ENCODE measurements at places on chromosomes 13 and 19.
A peak's percentile ranks its signal among the peaks of the same experiment; 100 is the strongest.

GRCh38 chr13:48654511-48654910 lies 782 bp downstream of the CYSLTR2 start:
- DNase-seq, result no peak

- peak; percentile 84 for DNase-seq
Measured at GRCh38 chr13:46468570-46469463, 81.8 kb upstream of the RUBCNL start.

DNA sequence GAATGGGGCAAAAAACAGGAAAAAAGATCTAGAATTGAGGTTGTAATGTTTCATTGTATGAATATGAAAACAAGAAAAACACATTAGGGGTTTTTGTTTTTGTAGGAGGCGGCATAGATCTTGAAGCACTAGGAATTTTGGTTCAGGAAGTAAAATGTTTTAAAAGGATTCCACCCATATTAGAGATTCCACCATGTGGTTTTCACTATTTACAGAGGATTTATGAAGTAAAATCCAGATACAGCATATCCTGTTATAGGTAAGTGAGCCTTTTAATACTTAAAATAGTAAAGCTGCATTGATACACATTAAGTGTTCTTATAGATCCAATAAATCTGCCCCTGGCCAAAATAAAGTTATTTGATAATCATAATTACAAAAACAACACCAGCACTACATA lies 61.4 kb downstream of the MICU2 start:
- DNase-seq, result no peak

GRCh38 chr13:83906240-83906820 lies 24.1 kb upstream of the SLITRK1 start:
- DNase-seq, result no peak

DNA sequence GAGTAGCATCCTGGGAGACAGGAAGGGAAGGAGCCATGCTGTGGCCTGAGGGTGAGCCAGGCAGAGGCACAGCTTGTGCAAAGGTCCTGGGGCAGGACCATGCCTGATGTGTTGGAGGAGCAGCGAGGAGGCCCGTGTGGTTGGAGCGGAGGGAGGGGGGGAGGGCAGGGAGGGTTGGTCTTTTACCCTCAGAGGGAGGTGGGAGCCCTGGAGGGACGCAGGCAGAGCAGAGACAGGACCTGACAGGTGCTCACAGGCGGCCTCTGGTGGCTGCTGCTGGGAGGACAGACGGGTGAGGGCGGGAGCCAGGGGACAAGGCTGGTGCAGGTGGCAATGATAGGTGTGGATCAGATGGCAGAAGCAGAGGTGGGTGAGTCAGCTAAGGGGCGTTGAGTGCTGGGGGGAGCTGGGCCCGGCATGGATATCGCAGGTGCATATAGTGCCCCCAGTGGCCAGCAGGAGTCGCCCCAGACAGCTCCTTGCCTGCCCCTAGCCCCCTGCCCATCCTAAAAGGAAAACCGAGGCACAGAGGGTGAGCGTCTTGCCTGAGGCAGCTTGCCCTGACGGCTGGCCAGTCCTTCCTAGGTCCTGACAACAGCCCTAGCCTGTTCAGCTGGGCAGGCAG lies 9.8 kb upstream of the GNA15 start:
- no peak for DNase-seq

- no peak for DNase-seq
Measured at GRCh38 chr19:48512504-48513288, 1.1 kb upstream of the LMTK3 start.

DNA sequence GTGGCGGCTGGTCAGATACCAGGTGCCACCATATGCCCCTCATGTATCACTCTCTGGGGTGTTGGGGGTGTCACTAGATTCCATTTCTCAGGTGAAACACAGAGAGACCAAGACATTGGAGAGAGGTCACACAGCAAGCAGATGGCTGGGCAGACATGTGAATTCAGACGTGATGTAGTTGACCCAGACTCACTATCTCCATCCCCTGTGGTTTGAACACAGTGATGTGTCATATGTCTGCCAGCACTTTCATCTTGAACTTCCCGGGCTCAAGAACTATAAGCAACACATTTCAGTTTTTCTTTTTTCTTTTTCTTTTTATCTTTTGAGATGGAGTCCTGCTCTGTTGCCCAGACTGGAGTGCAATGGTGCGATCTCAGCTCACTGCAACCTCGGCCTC lies 16.1 kb upstream of the UPF1 start:
- no peak for DNase-seq

GRCh38 chr19:48755084-48755641 lies at the start of gene FGF21:
FGF21 (plus strand) TSS chr19:48755524; CDS start chr19:48756237, 713 bp downstream.
- no peak for DNase-seq

DNA sequence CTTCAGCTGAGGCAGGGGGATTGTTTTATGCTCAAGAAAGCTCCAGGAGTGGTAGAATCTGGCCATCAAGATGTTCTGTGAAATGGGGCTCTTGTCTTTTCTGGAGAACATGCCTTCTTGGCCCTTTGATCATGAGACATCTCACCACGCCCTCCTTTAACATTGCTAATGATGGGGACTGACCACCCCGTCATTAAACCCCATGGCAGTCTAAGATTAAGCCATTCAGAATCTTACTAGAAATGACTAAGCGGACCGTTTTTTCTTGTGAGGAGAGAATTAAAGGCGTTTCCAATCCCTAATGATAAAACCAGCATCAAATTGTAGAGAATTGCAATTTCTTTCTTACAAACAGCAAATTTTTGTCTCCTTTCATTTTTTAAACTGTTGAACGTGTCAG lies 89.4 kb downstream of the COL4A2 start:
- DNase-seq, result no peak

DNA sequence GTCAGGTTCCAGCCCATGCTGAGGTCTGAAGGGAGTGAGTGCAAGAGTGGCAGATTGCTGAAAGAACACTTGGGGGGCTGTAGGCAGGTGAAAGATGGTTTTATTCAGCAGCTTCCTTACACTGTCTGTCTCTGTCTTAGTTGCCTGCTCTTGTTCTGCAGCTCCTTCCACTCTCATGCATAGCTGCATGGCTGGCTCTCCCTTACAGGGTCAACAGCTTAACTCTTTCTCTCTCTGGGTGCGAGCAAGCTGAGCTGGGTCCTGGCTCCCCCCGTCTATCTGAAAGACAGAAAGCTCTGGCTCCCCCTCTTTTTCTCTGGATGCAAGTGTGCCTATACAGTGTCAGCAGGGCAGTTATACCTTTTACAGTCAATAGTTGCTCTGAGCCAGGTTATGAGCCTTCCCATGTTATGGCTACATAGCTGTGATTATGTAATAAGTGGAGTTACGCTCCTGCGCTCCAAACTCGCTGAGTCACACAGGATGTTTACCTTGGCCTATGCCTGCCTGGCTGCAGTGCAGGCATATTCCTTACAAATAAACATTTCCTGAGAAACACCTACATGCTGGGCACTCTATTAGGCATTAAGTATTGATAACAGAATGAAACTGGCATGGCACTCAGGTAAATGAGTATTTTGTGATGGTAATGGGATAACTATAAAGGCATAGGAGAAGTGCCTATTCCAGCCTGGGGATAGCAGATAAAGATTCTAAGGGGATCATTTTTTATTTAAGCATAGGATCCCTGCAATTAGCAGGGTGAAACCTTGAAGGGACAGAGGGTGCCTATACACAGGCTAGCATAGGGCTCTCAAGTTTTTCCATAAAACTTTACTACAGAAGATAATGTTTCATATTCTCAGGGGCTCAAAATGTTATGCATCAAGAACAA lies 826.9 kb upstream of the PCDH9 start:
- DNase-seq, result no peak

GRCh38 chr19:28489126-28489660 lies 723.8 kb downstream of the UQCRFS1 start:
- DNase-seq, result no peak

- DNase-seq, result peak; percentile 77
Measured at GRCh38 chr13:98576963-98577835, at the start of gene STK24. STK24 (minus strand) TSS chr13:98577107; CDS start chr13:98576786, 321 bp downstream.

GRCh38 chr19:48953141-48953540 lies 1.5 kb upstream of the BAX start:
- no peak for DNase-seq

- peak; percentile 29 for DNase-seq
Measured at GRCh38 chr19:58476498-58477015, 405 bp downstream of the ZNF446 start.

DNA sequence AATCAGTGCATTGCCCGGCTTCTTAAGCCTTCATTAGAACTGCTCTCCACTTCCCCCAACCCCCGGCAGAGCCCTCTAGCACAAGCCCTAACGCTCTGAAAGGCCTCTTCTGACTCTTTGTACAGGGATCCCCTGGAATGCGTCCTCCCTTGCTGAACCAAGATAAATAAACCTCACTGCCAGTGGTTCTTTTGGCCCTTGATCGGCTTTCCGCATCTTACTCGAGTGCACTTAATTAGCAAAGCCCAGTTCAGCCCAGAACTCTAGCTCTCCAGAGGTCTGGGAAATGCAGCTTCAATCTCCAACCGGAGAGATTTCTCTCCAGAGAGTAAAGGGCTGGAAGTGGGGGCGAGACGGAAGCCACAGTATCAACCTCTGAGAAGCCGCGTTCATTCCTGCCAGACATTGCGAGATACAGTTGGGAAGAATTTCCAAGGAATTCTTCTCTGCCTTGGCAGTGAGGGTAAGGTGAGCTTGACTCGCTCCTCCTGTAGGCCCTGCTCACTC lies 8.7 kb upstream of the ZNF444 start:
- peak; percentile 83 for DNase-seq

- no peak for DNase-seq
Measured at GRCh38 chr13:103859952-103860351, 793.7 kb upstream of the SLC10A2 start.

DNA sequence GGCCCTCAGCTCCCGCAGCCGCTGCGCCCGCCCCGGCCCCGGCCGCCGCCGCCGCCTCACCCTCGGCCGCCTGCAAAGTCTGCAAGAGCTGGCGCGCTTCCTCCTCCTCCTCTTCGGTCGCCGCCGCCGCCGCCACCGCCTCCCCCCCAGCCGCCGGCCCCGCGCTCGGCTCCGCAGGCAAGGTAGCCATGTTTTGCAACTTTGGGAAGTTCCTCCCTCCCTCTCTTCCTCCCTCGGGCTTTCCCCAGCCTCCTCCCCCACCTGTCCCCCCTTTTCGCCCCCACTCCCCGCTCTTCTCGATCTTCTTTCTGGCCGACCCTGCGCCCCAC lies 433 bp downstream of the SIX5 start:
- peak; percentile 61 for DNase-seq

DNA sequence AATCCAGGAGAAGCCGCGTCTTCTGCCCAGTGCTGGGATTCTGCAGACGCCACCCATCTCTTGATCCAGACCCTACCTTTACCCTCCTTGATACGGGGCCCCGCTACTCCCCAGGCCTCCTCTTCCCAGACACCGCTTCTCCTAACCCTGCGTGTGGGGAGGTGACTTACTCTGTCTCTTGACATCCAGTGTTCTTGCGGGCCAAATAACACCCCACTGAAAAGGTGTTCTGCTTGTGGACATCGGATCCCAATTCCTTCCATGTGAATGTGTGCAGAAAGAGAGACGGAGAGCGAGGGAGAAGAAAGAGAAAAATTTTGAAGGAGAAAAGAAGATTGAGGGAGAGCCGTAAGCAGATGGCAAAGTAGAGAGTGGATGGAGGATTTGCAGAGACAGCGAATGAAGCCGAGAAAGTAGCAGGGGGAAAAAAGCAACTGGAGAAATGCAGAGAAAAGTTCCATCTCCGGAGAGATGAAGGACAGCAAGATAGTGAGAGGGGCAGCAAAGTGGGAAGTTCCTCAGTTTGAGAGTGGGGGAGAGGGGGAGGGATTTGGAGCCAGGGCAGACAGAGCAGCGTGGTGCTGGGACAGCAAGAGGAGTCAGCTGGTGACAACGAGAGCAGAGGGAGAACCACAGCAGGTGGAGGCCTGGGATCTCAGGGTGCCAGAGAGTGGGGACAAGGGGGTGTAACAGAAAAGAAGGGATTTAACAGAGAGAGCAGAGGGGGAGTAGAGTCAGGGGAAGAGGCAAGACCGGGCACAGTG lies 814 bp downstream of the ZNF480 start:
- no peak for DNase-seq

DNA sequence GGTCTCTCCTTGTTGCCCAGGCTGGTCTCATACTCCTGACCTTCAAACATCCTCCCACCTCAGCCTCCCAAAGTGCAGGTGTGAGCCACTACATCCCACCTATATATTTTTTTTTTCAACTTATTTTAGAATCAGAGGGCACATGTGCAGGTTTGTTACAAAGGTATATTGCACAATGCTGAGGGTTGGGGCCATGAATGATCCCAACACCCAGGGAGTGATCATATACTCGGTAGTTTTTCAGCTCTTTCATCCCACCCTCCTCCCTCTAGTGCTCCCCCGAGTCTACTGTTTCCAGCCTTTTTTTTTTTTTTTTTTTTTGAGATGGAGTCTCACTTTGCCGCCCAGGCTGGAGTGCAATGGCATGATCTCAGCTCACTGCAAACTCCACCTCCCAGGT lies 38.4 kb upstream of the ADGRE1 start:
- DNase-seq, result no peak

DNA sequence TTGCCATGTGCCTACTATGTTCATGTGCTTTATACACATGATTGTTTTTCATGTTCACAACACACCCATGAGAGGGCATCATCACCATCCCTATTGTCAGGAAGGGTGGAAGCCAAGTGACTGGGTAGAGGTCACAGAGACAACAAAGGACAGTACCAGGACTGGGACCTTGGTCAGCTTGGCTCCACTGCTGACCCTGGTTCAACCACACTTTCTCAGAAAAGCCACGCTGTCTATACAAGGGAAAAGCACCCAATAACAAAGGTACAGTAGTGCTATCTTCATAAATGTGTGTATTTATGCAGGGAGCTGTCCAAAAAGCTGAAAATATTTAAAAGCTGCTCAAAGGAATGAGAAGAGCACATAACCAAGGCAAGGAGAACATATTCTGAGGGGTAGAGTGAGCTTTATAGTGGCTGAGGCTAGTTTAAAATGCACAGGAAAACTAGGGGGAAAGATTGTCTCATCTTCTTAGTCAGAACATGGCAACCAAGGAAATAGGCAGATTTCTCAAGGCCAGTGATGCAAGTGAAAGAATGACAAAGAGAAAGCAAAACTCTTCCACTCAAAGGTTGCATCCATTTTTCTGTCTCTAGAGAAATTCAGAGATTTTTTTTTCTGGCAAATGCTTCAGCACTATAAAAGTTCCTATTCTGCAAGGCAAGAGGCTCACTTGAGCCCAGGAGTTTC lies 415.0 kb downstream of the FOXO1 start:
- DNase-seq, result peak; percentile 46

- no peak for DNase-seq
Measured at GRCh38 chr19:27964185-27964584, 1248.8 kb downstream of the UQCRFS1 start.

GRCh38 chr19:16106121-16106520 lies 5.6 kb upstream of the RAB8A start:
- peak; percentile 35 for DNase-seq

GRCh38 chr13:77946522-77946921 lies 27.9 kb upstream of the EDNRB start:
- DNase-seq, result no peak

GRCh38 chr13:24097667-24098066 lies 62.9 kb upstream of the SPATA13 start:
- no peak for DNase-seq
